SW480 (cell line): ENCODE measurements at places on chromosomes 7 and 10.
A peak's percentile ranks its signal among the peaks of the same experiment; 100 is the strongest.

DNA sequence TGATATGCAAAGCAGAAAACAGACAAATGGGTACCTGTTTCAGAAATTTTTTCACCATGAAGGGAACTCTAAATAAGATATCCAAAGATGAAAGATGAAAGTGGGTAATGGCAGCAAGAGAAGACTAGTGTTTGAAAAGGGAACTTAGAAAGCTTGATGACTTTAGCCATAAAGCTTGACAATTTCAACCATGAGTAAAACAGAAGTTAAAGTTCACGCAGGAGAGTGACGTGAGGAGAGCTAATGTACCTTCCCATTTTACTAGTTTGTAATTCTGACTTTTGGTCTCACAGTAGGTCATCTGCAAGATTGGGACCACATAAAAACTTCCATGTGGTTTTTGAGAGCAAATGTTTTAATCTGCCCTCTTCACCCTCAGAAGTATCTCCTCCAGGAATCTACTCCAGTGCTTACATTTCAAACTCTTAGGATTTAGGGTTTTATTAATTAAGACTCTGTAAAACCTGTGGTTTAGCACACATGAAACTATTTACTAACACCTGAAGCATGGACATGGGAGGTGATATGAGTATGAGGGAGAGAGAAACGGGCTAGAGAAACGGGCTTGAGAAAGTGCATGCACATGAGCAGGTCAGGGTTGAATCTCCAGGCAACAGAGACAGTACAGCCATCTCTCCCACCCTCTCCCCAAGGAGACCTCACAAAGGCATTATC lies 24.4 kb upstream of the GIMAP2 start:
- DNase-seq, result no peak

- no peak for DNase-seq
Measured at GRCh38 chr10:13705526-13706174, 118.9 kb downstream of the PRPF18 start.

GRCh38 chr7:3753868-3754267 lies 452.8 kb downstream of the SDK1 start:
- no peak for DNase-seq

- DNase-seq, result peak; percentile 92
Measured at GRCh38 chr7:24965831-24966708, 13.9 kb downstream of the OSBPL3 start.

- DNase-seq, result no peak
Measured at GRCh38 chr7:130380861-130381455, 664 bp downstream of the CPA1 start.

- DNase-seq, result no peak
Measured at GRCh38 chr7:115933471-115933870, 97.1 kb downstream of the TFEC start.

DNA sequence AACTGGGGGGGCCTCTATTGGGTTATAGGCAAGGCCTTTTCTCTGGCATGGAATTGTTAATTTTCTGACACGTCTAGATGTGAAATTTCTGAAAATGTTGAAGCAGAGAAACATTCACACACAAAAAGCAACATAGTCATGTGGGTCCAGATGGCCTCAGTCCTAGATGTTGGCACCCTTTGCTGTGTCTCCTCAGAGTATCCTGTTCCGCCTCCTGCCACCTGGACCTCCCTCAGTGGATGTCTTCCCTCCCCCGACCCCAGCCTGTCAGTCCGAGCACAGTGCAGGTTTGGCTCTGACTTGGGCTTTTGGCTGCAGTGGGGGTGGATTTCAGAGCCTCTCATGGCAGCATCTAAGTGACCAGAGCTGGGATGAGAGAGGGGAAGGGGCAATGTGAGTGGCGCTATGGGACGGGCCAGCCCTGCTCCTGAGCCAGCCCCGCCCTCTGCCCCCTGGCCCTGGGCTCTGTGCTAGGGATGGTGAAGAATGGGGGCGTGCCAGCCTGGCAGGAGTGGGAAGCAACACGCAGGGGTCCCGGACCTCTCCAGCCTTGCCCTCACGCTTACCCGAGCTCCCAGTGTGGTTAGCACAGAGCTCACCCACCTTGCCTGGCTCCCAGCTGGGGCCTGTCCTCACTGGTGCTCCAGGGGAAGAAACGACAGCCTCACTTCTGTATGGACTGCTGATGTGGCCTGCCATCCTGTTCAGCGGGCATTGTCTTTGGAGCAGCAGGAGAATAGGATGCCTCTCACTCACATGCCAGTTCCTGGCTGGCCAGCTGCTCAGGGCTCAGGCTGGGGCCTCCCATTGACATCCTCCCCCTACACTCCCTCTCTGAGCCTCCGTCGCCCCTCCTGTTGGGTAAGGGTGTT lies 6.2 kb downstream of the ATP6V0E2 start:
- DNase-seq, result no peak

DNA sequence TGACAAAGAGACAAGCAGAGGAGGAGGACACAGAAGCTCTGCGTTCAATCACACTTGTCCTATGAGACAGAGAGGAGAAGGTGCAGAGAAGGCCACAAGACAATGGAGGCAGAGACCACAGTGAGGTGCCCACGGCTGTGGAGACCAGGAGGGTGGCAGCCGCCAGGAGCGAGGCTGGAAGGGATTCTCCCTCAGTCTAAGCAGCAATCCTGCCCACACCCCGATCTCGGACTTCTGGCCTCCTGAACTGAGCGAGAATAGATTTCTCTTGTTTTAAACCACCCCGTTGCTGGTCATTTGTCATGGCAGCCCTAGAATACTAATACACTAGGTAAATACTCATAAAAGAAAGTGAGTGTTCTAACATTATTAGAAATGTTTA lies 92.1 kb downstream of the CYTH3 start:
- no peak for DNase-seq
